Epithelial cell of esophagus (primary cell): ENCODE measurements at places on chromosomes 13 and 19.

DNA sequence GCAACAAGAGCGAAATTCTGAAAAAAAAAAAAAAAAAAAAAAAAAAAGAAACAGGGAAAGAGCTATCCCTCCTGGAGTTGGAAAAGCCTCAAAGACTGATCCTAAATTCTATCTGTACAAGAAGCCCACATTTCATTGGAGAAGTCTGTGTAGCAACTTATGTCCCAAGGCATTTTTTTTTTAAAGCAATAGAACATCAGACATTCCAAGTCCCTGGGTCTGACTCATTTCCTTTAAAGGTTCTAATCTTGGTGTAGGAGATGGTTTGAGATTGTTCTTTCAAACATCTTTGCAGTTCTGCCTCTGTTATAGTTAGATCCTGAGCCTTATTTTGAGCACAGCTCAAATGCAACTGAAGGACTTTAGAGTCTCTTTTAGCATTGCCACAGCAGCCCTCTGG lies 706.5 kb upstream of the MIR17HG start:
- peak; percentile 62 for DNase-seq

GRCh38 chr13:112483299-112483698 lies 104.7 kb downstream of the TUBGCP3 start:
- no peak for DNase-seq

- DNase-seq: no peak
Observed at GRCh38 chr19:47022140-47022536, 2.5 kb downstream of the NPAS1 start.

GRCh38 chr19:52962394-52963246 lies at the start of gene ZNF816:
Gene ZNF816 (minus strand): TSS chr19:52962881. CDS start chr19:52956089, 6,792 bp downstream.
- peak; percentile 96 for DNase-seq

DNA sequence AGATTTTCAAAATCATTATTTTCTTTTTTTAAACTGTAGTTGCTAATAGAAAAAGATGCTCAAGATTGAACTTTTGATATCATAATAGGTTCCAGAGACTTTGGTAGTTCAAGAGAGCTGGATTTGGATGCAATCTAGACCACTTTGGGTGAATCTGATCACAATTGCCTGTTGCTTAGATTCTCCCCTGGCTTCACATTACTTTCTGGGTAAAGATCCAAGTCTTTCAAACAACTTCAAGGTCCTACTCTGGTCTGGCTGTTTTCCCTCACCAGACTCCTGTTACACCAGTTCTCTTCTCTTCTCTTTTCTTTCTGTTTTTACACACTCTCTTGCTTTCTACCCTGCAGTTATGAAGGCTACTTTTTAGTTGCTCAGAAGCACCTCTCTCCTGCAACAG lies 7.4 kb upstream of the SPRY2 start:
- no peak for DNase-seq

DNA sequence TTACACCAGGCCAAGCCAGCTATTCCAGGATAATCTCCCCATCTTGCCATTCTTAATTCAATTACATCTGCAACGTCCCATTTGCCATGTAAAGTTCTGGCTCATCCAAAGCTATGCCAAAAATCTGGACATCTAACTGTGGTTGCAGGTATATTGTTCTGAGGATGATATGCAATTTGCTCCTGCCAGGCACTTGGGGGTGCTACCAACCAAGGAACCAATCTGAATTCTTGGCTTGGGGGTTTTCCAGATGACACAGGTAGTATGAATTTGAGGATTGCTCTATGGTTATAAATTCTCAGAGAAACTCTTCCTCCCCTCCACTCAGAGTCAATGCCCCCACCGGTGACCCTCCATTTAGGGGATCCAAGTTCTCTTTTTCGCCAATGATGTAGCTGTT lies 33.0 kb downstream of the CRYL1 start:
- peak; percentile 55 for DNase-seq

- DNase-seq: peak; percentile 36
Observed at GRCh38 chr19:43763473-43763939, 8.7 kb upstream of the SMG9 start.

DNA sequence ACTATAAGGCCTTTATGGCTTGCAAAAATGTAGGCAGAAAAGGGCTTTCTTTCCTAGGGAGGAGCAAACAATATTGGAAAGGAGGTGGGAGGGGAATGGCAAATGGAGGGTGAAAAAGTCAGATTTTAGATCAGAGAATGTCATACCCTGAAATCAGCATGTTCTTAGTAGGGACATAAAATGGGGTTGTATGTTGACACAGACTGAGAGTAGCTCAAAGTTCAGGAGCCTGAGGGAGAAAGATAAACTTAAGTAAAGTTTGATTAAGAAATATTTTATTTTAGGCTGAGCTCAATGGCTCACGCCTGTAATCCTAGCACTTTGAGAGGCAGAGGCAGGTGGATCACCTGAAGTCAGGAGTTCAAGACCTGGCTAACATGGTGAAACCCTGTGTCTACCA lies 83.8 kb downstream of the ZNF737 start:
- DNase-seq: no peak

DNA sequence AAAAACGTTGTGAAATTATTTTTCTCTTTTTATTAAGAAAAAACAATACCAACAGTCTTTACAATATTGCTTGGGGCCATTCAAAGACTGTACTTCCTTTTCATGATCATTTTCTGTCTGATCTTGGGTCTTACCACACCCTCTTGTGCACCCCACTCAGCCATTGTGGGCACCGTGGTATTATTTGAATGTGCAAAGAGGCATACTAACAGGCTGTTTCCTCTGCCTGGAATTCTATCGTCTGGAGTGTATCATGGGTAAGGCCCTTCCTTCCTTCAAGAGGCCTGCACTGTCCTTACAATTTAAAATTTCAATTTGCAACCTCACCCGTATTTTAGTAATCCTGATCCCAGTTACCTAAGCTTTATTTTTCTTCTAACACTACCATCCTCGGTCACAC lies 76.5 kb downstream of the FGF14 start:
- DNase-seq: no peak

DNA sequence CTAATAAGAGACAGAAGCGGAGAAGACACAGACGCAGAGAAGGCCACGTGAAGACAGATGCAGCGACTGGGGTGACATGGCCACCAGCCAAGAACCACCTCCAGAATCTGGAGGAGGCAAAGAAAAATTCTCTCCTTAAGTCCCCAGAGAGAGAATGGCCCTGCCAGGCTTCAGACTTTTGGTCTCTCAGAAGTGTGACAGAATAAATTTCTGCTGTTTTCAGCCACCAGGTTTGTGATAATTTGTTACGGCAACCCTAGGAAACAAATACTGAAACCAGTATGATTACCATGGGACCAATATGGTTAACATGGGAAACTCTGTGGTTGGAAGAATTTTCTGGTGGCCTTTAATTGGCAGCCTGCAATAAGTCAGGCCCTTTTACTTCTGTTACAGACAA lies 63.9 kb upstream of the DOCK9 start:
- no peak for DNase-seq

- DNase-seq: no peak
Observed at GRCh38 chr19:18051887-18052286, 34.8 kb downstream of the IL12RB1 start.

DNA sequence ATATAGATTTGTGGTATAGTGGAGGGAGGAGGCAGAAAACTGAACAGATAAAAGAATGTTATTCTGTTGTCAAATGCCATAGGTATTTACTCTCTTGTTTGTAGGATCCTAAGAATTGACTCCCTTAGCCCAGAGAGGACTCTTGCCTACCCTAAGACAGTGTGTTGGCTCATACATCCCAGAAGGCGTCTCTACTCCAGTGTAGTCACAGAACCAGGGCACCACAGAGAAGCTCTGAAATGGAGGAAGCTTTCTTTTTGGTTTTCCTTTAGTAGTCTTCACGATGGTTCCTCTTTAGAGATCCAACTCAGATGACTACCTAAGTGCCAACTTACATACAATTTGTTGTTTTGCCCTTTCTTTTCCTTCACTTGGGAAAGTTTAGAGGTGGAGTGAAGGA lies 14.0 kb downstream of the GPR183 start:
- DNase-seq: no peak

DNA sequence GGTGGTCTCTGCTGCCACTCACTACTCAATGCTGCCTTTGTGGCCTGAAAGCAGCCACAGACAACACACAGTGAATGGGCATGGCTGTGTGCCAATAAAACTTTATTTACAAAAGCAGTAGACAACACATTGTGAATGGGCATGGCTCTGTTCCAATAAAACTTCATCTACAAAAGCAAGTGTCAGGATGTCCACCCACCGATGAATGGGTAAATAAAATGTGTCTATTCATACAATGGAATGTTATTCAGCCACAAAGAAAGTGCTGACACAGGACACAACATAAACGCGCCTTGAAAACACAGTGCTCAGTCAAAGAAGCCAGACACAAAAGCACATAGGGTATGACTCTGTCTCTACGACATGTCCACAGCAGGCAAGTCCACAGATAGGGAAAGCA lies 20.1 kb downstream of the ZSCAN5A start:
- DNase-seq: peak; percentile 98

- DNase-seq: no peak
Observed at GRCh38 chr19:10368101-10368803, 12.1 kb downstream of the TYK2 start.

- DNase-seq: no peak
Observed at GRCh38 chr13:57352114-57352513, 185.1 kb downstream of the PRR20E start.

DNA sequence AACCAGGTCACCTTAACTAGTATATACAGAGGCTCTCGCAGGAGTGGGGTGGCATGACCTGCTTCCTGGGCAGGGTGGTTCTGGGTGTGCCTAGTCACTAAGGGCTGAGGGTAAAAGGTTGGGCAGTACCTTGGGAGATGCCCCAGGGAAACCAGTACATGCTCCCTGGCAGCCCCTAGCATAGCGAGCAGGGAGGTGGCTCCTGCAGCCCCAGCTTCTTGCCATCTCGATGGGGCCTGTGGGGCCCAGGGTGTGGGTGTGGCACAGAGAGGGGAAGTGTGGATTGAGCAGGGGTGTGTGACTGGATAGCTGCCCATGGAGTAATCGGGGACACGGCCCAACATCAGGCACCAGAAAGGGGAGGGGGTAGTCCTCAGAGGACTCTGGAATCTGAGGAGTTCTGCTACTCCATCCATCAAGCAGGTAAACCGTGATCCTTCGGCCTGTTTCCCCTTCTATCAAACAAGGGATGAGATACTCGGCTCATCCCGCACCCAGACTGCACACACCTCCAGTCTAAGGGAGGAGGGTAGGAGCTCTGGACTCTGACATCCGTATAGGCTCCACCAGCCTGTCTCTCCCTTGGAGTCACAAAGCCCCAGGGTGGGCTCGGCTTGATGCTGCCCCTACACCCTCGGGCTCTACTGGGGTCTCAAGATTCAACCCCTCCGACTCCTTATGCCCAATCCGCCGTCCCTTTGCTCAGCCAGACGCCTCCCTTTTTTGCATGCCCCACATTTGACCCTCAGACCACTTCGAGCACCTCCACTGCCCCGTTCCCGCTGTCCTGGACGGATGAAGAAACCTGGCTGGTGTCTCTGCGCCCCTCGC lies 1.1 kb downstream of the ZBTB45 start:
- DNase-seq: peak; percentile 21

GRCh38 chr13:32745509-32745908 lies 159.3 kb downstream of the PDS5B start:
- DNase-seq: no peak

DNA sequence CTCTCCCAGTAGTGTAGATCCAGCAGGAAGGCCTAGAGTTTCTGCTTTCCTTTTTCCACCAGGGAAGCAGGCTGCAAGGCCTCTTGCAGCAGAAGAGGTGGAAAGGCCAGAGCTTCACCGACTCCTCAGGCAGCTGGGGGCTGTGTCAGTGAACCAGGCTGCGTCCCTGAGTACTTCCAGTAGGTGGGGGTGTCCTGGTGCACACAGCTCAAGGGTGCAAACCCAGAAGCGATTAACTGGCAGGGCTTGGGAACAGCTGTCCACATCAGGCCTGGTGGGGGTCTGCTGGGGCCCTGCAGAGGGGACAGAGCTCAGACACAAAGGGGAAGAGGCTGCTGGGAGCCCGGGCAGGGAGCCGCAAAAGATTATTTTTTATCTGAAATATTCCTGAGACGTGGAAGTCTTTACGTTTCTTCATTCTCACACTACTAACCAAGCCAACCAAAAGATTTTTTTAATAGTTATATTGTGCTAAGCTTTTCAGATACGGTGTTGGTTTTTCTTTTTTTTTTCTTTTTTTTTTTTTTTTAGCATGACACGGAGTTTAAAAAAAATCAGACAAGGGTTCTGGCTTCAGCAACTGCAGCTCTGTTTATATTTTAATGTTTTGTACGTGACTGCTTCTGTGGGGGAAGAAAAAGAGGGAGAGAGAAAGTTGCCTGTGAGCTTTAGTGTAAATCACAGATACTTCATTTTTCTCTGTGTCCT lies 11.0 kb downstream of the TSHZ3 start:
- peak; percentile 23 for DNase-seq

DNA sequence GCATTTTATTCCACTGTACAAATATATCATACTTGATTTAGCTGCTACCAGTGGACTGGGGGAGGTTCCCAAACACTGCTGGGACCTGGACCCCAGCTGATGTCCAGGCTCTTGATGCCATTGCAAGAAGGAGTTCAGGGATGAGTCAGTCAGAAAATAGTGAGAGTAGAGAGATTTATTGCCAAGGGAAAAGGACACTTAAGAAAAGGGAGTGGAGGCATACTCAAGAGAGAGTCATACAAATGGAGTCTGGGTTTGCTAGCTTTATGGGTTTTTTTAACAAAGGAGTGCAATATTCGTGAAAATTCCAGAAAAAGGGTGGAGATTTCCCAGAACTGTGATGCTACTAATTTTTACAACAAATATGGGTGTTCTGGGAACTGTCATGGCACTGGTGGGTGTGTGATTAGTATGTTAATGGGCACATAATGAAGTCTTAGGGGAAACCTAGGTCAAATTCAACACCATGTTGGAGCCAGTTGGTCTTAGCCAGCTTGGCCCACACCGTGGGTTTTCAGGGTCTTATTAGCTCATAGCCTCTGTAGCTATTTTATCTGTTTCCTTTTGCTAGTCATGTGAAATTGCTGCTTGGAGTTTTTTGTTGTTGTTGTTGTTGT lies 36.2 kb downstream of the GPC6 start:
- peak; percentile 65 for DNase-seq

GRCh38 chr13:20514866-20515265 lies 10.8 kb downstream of the CRYL1 start:
- no peak for DNase-seq

GRCh38 chr13:28761586-28761985 lies 42.8 kb upstream of the SLC46A3 start:
- peak; percentile 11 for DNase-seq

GRCh38 chr13:91270031-91270430 lies 77.5 kb upstream of the MIR17HG start:
- DNase-seq: no peak
